ENCODE measurements at places on chromosomes 3 and 15. TPM values are rescaled to one million over a fixed set of nuclear protein-coding genes. Genes with fewer than 3 reads are reported as not detected.

CHRNA7 gene
- 15.6 TPM for polyA plus RNA-seq

GPR149 gene
- polyA plus RNA-seq, result 2.2 TPM

LYZL4 gene
- polyA plus RNA-seq, result not detected

PLOD2 gene
- 44.6 TPM for polyA plus RNA-seq

GNB5 gene
- 57.2 TPM for polyA plus RNA-seq

CLDN16 gene
- 0.41 TPM for polyA plus RNA-seq

SLC15A2 gene
- polyA plus RNA-seq, result 55.9 TPM

C3orf22 gene
- 0.27 TPM for polyA plus RNA-seq

TERB2 gene
- not detected for polyA plus RNA-seq

CELSR3 gene
- 26.1 TPM for polyA plus RNA-seq

GNAT1 gene
- polyA plus RNA-seq, result 0.29 TPM

TRIM42 gene
- not detected for polyA plus RNA-seq

RTP1 gene
- polyA plus RNA-seq, result 1.5 TPM

FURIN gene
- 24.9 TPM for polyA plus RNA-seq

DPPA4 gene
- polyA plus RNA-seq, result 17.8 TPM

EIF4E3 gene
- 22.1 TPM for polyA plus RNA-seq

COL6A6 gene
- 1.0 TPM for polyA plus RNA-seq

SPATA12 gene
- polyA plus RNA-seq, result not detected

NUP210 gene
- 15.2 TPM for polyA plus RNA-seq

PLXNA1 gene
- 59.9 TPM for polyA plus RNA-seq

RBMS3 gene
- 35.4 TPM for polyA plus RNA-seq

TFRC gene
- 75.3 TPM for polyA plus RNA-seq

PARP6 gene
- 201 TPM for polyA plus RNA-seq

GALNT15 gene
- polyA plus RNA-seq, result 9.8 TPM

ZBBX gene
- polyA plus RNA-seq, result 12.8 TPM

DMXL2 gene
- 98.2 TPM for polyA plus RNA-seq

NRG4 gene
- polyA plus RNA-seq, result 7.3 TPM

MAGEL2 gene
- 25.3 TPM for polyA plus RNA-seq

ATP10A gene
- polyA plus RNA-seq, result 3.6 TPM

GPR62 gene
- polyA plus RNA-seq, result 2.9 TPM

BCL2A1 gene
- polyA plus RNA-seq, result 0.32 TPM

OXSM gene
- 11.7 TPM for polyA plus RNA-seq

HGD gene
- 0.67 TPM for polyA plus RNA-seq

HIGD2B gene
- polyA plus RNA-seq, result not detected

RUVBL1 gene
- 48.6 TPM for polyA plus RNA-seq

LRRN1 gene
- polyA plus RNA-seq, result 128 TPM

NPAP1 gene
- 0.80 TPM for polyA plus RNA-seq

TLNRD1 gene
- polyA plus RNA-seq, result 11.9 TPM

CEP19 gene
- 11.2 TPM for polyA plus RNA-seq

PRKCI gene
- polyA plus RNA-seq, result 41.9 TPM

GOLGA8S gene
- 1.1 TPM for polyA plus RNA-seq

IMPG2 gene
- 0.81 TPM for polyA plus RNA-seq

STARD5 gene
- polyA plus RNA-seq, result 2.7 TPM

ZNF639 gene
- polyA plus RNA-seq, result 55.7 TPM

THSD4 gene
- polyA plus RNA-seq, result 40.6 TPM

CIB2 gene
- polyA plus RNA-seq, result 81.4 TPM

MYLK gene
- polyA plus RNA-seq, result 21.6 TPM

ST3GAL6 gene
- polyA plus RNA-seq, result 21.8 TPM

RCCD1 gene
- polyA plus RNA-seq, result 30.5 TPM

CCR4 gene
- 0.17 TPM for polyA plus RNA-seq

SAMD7 gene
- polyA plus RNA-seq, result not detected

CNTN6 gene
- polyA plus RNA-seq, result 17.4 TPM
